Sciatic nerve (tissue), 2 donors: ENCODE measurements at places on chromosomes 7 and 10.

DNA sequence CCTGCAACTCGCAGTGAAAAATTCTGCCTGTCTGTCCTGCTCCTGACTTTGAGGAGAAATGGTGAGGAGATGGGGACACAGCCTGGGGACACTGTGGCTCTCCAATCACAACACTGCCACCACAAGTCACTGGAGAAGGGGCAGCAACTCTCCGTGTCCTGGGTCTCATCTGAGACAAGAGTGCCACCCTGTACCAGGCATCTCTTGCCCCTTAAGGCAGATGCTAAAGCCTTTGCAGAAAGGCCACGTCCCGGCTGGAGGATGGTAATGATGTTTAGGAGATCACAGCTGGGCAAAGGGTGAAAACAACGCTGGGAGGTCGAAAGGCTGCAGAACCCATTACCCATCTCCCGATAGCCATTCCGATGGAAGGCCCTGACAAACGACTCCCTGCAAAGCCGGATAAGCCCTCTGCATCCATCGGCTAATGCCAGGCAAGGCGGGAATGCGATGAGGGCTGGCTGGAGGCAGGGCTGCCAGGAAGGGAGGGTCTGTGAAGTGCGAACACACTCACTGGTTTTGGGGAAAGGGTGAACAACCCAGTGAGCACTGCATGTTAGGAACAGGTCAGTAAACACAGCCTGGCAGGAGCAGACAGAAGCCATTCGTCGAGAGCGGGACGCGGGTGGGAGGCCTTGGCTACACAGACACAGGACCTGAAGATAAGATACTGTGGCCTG, 190.8 kb downstream of the ADARB2 start:
- DNase-seq, result peak; percentile 38

GRCh38 chr7:157018997-157019608, 8.6 kb upstream of the MNX1 start:
- DNase-seq, result no peak

GRCh38 chr7:8125680-8126444, 136.1 kb downstream of the ICA1 start:
- DNase-seq, result no peak

GRCh38 chr7:14765731-14766130, 136.8 kb downstream of the DGKB start:
- no peak for DNase-seq

DNA sequence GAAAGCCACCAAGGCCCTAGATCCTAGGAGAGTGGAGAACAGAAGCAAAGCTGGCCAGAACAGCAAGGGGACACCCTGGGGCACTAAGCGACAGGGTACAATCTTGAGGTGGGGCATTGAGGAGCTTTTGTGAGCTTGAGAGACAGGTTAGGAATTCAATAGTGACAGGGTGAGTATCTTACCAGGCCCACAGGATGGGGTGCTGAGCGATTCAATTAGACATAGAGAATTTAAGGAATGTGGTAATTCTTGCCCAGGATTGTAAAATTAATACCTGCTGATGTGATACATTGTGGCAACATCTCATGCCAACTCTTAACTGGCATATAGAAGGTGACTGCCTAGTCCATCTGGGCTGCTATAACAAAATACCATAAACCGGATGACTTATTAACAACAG, 14.0 kb downstream of the RBP3 start:
- DNase-seq, result no peak

- DNase-seq, result no peak
Observed at GRCh38 chr10:33179067-33179466, 155.4 kb downstream of the NRP1 start.

DNA sequence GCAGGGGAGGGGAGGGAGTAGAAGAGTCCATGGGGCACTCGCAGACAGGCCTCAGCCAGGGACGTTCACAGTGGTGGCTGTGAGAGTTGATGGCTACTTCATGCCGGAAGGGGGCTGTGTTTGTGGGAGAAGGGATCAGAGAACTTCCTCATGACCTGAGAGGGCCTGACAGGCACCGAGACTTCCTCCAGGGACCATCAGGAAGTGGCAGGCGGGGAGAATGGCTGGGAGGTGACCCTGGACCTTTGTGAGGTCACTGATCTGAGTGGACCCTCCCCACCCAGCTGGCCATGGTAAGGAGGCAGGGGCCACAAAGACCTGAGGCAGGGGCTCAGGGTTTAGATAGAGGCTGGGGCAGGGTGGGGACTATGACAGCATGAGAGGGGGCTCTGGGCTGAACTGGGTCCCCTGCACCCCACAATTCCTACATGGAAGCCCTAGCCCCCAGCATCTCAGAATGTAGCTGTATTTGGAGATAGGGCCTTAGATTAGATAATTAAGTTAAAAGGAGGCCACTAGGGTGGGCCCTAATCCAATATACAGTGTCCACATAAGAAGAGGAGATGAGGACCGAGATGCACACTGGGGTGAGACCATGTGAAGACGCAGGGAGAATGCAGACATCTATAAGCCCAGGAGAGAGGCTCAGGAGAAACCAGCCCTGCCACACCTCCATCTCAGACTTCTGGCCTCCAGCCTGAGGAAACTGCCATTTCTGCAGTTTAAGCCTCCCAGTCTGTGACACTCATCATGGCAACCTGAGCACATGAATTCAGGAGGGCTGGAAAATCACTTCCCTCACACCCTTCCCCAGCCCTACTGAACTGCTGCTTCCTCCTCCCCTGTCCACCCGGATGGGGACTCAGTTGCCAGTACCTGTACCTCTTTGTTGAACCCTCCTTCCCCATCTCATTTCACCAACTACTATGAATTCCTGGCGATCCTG, 273.9 kb upstream of the ZNF32 start:
- DNase-seq, result no peak

- peak; percentile 45 for DNase-seq
Observed at GRCh38 chr10:71433768-71434744, 37.3 kb downstream of the CDH23 start.

DNA sequence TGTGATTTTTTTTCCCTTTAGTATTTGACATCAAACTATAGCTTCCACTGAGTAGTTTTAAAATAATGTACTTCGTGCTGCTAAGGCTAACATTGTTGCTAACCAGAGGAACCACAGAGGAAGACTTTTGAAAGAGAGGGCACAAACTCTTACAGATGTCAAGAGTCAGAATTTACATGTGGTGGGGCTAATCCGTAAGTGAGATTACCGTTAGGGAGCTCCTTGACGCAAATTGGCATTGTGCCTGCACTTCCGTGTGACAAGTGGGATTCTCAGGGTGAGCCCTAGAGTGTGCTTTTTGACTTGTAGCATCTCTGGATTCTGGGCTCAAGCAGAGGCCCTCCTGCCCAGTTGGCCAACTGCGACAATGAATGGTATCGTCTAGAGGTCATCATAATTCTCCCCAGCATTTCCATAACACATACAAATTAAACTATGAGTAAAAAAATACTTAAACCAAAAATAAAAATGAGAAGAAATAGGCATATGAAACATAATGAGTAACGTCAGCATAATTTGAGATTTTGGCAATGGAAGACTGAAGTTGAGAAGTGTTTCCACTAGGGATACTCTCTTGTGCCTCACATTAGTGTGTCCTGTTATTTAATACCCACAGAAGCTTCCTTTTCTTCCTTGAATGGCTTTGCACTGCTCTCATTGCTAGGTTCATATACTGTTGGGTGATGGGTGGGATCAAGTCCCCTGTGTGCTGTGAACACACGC, 164.0 kb downstream of the SDK1 start:
- DNase-seq, result no peak

DNA sequence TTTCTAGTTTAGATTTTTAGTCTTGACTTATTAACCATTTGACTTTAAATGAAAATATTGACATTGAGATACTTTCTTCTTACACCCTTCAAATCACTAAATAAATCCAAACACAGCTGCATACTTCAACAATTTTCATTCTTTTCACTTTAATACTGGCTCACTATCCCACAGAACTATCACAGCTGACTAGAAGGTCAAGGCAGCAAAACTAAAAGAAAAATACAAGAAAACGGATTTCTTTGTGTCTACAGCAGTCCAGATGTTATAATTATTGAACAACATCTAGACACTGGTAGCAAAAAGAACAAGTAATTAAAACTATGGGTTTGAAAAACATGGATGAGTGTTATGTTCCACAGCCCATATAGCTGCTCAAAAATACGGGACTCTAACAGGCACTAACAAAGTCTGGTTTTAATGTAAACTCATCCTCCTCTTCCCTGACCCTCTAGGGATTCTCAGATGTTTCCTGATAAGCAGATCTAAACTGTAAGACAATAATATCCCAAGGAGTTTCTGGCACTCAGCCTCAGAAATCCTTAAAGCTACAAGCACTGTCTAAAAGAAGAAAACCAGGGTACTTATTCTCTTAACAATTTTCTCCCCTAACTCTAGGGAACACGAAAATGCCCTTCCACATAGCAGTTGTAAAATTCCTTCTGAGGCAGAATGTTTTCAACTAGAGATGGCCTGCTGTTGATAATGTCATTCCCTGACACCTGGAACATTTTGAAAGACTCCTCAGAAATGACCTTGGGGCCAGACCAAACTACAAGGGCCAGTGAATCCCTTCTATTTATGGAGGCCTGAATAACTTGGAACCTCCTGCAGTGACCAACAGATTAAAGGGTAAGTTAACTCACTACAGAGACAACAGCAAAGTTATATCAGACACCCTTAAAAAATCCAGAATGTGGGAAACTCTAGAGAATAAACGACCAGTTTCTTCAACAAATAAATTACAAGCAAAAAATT, 12.8 kb downstream of the DNMBP start:
- no peak for DNase-seq

GRCh38 chr10:103663236-103663635, 169.7 kb downstream of the NEURL1 start:
- no peak for DNase-seq

GRCh38 chr7:8214244-8214824, 47.6 kb downstream of the ICA1 start:
- DNase-seq, result no peak
